ENCODE measurements at places on chromosomes 5 and 9.

- DNase-seq = no peak
These were observed 19.6 kb downstream of the ZNF131 start for GRCh38 chr5:43140286-43140685.

DNA sequence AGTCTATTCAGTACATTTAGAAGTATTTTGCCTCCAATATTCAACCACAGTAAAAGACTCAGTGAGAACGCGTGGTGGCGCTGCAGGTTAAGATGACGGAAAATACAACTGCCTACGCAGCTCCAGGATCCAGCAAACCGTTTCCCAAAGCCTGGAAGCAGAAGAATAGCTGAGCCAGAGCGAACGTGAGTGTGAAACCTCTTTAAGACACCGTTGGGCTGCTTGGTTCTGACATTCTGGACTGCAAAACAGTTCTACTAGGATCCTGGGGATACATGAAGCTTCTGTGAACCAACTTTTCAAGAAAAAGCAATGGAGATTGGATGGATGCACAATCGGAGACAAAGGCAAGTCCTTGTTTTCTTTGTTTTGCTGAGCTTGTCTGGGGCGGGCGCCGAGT lies at the start of gene PCDHB16:
Gene PCDHB16 (plus strand): TSS at position 140 of the 400 bp plus-strand sequence. CDS start 173 bp downstream, at position 313.
- DNase-seq = peak; percentile 40

DNA sequence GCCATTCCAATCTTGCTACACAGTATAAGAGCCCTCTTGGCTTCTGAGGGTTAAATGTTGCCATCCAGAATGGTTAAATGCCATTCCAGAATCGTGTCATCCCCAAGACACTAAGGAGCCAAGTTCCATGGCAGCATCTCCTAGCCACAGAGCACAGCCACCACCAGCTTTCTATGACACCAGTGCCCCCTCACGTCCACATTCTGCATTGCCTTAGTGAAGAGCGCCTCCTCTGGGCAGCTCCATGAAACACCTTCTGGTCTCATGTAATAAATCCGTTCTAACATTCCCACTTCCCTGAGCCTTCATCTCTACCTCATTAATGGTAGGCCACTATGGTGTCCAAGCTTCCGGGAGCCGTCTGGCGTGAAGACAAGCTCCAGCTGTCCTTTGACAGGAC lies 12.4 kb downstream of the CBY3 start:
- DNase-seq = peak; percentile 36

DNA sequence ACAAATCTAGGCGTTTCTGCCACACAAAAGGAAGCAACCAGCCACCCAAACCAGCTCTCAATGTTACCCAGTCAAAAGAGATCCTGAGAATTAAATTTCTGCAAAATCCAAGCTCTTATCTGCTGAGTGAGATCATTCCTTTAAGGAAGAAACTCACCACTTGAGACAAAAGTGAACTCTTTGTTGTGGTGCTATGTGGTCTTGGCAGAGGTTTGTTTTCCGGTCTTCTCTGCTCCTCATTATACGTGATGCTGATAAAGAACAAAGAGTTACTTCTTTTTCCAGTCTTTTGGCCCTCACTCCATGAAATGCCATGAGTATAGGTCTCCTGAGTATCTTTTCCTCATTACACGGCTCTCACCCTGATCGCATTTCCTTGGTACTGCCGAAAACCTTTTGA lies 82.1 kb downstream of the PRKACG start:
- no peak for DNase-seq

GRCh38 chr5:31701642-31702299 lies 62.8 kb downstream of the PDZD2 start:
- DNase-seq = no peak

DNA sequence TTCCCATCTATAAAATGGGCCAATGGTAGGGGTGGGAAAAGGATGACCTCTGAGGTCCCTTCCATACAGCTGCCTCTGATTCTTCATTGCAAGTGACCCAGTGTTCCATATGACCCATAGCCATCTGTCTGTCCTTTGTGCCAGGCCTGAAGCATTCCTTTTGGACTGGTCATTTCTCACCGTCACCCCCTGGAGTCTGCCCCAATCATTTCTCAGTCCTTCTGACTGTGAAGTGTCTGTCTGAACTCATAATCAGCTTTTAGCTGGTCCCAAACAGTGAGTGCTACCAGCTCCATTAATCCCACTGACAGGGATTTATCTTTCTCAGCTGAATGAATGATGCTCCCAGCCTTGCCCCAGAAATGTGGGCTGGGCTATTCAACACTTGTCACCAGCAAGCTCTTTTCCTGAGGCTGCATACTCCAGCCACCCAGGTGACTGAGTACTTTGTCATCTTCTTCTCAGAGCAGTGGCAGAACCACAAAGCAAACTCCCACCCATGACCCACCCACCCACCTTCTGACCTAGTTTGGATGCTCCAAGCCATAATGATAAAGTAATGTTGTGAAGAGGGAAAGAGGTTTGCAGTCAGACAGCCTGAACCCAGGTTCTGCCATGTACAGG lies 37.4 kb downstream of the KCNIP1 start:
- DNase-seq = no peak

GRCh38 chr9:133813749-133814585 lies 75.8 kb upstream of the SARDH start:
- DNase-seq = no peak

DNA sequence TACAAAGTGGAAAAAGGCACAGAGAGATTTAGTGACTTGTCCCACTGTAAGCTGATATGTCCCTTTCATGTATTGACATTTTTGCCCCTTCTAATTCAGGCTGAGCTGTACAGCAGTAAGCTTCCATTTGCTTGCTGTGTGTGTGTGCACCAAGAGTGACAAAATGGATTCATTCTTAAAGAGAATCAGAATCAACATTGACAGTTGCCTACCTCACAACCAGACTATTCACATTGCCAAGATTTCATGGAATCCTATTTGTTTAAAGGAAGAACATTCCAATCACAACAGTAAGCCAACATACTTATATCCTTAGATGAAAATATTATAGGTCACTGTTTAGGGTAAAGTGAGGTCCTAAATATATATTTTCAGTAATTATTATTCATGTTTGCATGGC lies 102.6 kb downstream of the TMEM232 start:
- no peak for DNase-seq

DNA sequence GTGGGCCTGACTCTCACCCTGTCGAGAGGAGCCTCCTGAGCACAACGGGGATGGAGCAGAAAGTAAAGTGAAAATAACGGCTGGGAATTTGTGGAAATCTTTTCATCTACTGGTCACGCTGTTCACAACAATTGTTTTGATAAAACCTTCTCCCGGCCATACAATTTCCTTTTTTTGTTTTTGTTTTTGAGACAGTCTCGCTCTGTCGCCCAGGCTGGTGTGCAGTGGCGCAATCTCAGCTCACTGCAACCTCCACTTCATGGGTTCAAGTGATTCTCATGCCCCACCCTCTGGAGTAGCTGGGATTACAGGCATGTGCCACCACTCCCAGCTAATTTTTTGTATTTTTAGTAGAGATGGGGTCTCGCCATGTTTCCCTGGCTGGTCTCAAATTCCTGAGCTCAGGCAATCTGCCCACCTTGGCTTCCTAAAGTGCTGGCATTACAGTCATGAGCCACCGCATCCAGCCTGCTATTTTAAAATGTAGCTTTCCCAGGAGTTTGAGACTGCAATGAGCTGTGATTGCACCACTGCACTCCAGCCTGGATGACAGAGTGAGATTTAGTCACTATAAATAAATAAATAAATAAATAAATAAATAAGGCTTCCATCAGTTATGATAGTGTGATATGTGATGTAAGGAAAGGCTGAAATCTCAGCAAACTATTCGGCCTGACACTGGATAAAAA lies 73.5 kb upstream of the PTGER4 start:
- DNase-seq = no peak

DNA sequence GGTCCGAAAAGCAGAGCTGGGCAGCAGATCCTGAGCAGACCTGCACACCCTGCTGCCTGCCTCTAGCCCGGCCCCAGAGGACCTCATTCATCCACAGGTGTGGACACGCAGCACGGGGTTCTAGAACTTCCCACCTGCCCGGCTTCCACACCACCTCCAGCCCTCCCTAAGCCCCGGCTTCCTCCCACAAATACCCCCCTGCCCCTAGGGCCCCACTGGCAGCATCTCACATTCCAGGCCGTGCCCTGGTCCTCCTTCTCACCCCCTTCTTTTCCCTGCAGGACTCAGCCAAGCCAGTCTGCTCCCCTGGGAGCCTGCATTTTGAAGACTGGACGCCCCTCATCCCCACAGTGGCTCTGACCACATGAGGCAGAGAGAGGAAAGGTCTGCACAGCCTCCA lies 138.9 kb downstream of the ADAMTS2 start:
- no peak for DNase-seq

GRCh38 chr9:109440797-109441287 lies 57.3 kb downstream of the PTPN3 start:
- DNase-seq = peak; percentile 74

DNA sequence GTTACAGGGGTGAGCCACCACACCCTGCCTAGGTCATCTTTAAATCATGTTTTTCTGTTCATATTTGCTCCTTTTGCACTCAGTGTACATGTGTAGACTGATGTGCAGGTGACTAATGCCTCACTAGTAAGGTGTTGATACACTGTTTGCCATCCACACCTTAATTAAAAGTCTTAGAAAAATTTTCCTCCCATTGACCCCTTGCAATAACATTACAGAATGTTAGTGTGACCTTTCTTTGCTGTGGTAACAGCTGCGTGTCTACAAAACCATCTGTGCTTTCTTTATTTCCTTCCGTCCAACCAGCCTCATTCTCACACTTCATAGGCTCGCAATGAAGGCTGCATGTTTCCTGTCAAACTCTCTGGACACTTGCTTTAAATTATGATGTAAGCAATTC lies 6.6 kb upstream of the CEMIP2 start:
- no peak for DNase-seq

DNA sequence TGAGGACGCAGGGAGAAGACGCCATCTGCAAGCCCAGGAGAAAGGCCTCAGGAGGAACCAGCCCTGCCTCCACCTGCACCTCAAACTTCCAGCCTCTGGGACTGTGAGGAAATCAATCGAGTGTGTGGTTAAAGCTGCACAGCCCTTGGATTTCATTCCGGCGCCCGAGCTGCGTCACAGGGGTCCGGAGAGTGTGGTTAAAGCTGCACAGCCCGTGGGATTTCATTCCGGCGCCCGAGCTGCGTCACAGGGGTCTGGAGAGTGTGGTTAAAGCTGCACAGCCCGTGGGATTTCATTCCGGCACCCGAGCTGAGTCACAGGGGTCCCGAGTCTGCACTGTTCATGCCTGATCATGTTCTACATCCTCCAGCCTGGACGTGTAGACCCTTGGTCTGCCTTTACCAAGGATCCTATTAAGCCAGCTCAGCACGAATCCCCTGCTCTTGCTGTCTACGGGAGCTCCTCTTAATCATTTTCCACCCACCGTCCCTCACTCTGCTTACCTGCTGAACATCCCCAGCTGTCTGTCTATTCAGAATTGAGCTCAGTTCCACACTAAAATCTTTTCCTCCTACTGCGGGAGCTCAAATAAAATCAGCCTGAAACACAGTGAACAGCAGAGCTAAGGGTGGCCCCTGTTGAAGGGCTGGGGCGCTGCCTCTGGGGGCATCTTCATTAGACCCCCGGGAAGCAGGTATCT lies 73.0 kb upstream of the OLFM1 start:
- no peak for DNase-seq

GRCh38 chr5:102229685-102230084 lies 66.4 kb downstream of the SLCO4C1 start:
- no peak for DNase-seq

All from NT2/D1 (cell line).